HT1080 (cell line): ENCODE measurements at places on chromosomes 1 and 21. TPM values are rescaled to one million over a fixed set of nuclear protein-coding genes. Genes with fewer than 3 reads are reported as not detected.

Gene RPS8
- 2,959 and 3,013 TPM in 2 replicates for total RNA-seq

DNA sequence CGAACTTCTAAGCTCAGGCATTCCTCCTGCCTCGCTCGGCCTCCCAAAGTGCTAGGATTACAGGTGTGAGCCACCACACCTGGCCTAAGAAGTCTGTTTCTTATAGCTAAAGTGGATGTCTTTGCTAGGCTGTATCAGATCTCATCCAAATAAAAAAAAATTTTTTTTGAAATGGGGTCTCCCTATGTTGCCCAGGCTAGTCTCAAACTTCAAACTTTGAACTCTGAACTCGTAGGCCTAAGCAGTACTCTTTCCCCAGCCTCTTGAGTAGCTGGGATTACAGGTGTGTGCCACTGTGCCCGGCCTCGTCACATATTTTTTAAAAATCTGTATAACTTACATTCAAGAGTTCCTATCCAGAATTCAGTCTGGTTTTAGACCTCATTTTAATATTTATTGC is 40.5 kb downstream of the RPRD2 start:
- no peak for DNase-seq

DNA sequence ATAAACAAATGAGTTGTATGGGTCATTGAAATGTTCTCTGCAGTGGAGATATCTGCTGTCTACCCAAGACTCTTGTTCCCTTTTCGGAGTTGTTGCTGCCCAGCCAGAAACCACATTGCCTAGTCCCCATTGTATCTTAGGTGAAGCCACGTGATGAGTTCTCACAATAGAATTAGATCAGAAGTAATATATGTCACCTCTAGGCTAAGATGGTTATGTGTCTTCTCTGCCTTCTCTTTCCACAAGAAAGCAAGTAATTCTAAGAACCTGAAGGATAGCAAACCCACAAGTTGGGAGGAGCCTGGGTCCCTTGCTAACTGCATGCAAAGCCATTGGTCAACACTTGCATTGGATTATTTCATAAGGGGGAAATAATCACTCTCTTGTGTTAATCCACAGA is 76.6 kb downstream of the ADCY10 start:
- DNase-seq: no peak

DNA sequence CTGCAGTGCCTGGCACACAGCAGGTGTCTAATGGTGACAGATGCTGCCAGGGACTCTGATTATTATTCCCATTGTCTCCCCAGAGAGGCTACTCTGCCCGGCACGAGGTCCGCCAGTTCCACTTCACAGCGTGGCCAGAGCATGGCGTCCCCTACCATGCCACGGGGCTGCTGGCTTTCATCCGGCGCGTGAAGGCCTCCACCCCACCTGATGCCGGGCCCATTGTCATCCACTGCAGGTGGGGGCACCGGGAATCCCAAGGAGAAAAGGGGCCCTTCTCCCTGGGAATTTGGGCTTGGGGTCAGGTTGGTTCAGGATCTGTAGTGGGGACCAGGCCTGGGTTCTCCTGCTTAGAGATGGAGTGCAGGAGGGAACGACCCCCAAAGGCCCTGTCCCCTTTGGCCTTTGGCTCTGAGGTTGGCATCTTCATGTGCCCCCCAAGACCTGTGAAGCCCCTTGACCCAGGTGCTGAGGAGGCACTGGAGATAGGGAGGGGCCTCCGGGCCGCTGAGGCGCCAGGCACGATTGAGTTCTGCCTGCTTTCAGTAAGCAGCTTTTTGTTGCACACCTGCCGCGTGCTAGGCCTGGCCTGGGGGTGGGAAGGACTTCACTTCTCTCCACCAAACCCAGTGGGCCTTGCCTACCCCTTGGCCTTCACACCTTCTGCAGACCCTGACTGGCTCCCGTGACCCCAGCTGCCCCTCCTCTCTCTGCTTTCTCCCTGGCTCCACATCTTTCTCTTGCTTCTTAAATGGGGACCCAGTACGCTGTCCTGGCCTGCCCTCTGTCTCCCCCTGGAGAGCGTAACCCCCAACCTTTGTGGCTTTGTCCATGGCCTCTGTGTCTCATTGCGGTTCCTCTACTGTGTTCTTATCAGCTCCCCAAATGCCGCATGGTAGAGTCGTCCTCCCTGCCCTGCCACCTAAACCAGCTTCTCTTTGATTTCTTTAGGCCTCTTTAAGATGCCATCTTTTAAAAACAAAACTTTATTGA is 76.4 kb downstream of the PTPRU start:
- no peak for DNase-seq

- no peak for DNase-seq
Observed at GRCh38 chr1:20660847-20661206, 342 bp downstream of the DDOST start.

Gene OR2T11
- total RNA-seq: not detected in 2 replicates

Gene C1orf94
- 0.37 TPM in 2 replicates for total RNA-seq

Gene RIPPLY3
- total RNA-seq: not detected in 2 replicates

Gene APOBEC4
- total RNA-seq: not detected in 2 replicates

Gene FAM43B
- 0.07 and 0.08 TPM in 2 replicates for total RNA-seq

DNA sequence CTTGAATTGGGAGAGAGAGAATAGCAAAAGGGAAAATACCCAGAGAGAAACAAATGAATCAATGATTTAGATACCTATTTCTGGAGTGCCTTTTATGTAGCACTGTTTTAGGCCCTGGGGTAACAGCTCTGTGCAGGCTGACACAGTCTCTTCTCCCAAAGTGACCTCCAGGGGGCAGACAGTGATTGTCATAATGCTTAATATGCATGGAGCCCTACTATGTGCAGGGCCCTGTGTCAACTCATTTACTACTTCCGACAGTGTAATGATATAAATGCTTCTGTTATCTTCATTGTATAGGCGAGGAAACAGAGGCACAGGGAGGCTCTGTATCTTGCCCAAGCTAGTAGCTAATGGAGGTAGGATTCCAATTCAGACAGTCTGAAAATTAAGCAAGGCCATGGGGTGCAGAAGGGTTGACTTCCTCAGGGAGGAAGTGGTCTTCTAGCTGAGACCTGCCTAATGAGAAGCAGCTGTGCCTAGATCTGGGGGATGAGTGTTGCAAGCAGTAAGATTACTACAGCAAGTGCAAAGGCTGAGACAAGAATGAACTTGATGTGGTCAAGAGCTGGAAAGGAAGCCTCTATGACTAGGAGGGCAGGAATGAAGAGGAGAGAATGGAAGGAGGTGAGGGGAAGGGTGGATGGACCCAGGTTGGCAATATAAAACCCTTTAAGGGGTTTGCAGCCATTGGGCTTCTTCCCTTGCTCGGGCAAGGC is 16.2 kb upstream of the SERINC2 start:
- peak; percentile 83 for DNase-seq

GRCh38 chr1:203799157-203799556 is 3.7 kb downstream of the ZBED6 start:
- no peak for DNase-seq

Gene TNFRSF9
- 1.3 and 2.8 TPM in 2 replicates for total RNA-seq

Gene EBNA1BP2
- 400 and 422 TPM in 2 replicates for total RNA-seq

Gene RPTN
- not detected in 2 replicates for total RNA-seq

DNA sequence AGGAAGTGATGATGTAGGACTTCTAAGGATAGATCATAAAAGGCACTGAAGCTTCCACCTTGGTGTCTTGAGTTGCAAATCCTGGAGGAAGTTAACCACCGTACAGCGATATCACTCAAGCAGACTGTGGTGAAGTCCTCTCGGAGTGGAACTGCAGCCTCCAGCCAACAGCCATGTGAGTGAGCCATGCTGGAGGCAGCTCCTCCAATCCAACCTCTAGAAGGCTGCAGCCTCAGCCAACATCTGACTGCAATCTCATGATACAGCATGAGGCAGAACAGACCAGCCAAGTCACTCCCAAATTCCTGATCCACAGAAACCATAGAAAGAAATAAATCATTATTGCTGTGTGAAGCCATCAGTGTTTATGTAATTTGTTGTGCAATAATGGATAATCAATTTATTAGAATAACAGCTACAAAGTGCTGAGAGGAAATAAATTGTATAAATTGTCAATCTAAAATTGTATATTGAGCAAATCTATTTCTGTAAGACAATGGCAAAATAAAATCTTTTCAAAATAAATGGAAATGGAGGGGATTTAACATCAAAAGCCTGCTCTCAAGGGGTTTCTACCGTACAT is 65.0 kb downstream of the PRSS38 start:
- no peak for DNase-seq

GRCh38 chr1:241396747-241397681 is 40.0 kb upstream of the RGS7 start:
- peak; percentile 31 for DNase-seq

Gene ADCY10
- not detected in 2 replicates for total RNA-seq

- peak; percentile 69 for DNase-seq
Observed at GRCh38 chr1:152869808-152870419, 8.2 kb upstream of the SMCP start.

Gene PTPN14
- total RNA-seq: 47.5 and 63.0 TPM in 2 replicates

GRCh38 chr1:235739631-235740030 is 90.0 kb upstream of the GNG4 start:
- DNase-seq: no peak

Gene RNU11
- not detected in 2 replicates for total RNA-seq

Gene CD101
- 0.03 and 0.06 TPM in 2 replicates for total RNA-seq

GRCh38 chr1:93196591-93196990 is 16.1 kb downstream of the CCDC18 start:
- DNase-seq: no peak

- DNase-seq: no peak
Observed at GRCh38 chr1:79448426-79448825, 441.9 kb upstream of the ADGRL4 start.

- no peak for DNase-seq
Observed at GRCh38 chr1:203075236-203076030, 10.4 kb downstream of the MYOG start.

DNA sequence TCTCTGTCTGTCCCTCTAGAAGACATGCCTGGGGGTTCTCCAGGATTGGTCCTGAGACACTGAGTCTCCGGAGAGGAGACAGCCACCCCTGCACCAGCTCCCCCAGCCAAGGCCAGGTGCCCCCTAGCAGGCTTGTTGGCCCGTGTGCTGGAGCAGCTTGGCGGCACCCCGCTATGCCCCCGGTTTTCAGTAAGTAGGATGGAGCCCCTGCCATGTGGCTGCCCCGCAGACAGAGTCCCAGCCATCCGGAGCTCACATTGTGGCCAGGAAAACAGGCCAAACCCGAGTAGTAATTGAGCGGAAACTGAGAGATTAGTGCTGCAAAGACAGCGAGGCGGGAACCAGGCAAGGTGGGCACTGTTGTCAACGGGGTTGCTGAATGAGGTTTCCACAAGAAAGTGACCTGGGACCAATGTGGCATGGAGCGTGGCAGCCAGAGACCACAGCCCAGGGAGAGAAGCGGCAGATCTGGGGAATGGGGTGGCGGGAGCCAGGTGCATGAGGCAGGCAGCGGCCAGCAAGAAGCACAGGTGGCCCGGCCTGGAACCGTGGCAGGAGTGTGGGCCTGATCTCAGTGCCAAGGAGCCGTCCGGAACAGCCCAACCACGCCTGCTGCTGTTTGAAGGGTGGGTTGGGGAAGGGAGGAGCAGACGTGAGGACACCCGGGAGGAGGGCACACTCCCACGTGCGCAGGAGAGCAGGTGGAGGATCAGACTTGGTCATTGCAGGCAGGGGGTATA is 137.4 kb upstream of the VAMP3 start:
- no peak for DNase-seq

GRCh38 chr1:232112076-232112475 is 485.5 kb downstream of the DISC1 start:
- DNase-seq: no peak

GRCh38 chr1:44777547-44777946 is 2.2 kb downstream of the RPS8 start:
- no peak for DNase-seq

Gene TIMM17A
- 99.3 and 101 TPM in 2 replicates for total RNA-seq

Gene MACO1
- 10.5 and 10.7 TPM in 2 replicates for total RNA-seq

Gene GJA9
- not detected in 2 replicates for total RNA-seq

DNA sequence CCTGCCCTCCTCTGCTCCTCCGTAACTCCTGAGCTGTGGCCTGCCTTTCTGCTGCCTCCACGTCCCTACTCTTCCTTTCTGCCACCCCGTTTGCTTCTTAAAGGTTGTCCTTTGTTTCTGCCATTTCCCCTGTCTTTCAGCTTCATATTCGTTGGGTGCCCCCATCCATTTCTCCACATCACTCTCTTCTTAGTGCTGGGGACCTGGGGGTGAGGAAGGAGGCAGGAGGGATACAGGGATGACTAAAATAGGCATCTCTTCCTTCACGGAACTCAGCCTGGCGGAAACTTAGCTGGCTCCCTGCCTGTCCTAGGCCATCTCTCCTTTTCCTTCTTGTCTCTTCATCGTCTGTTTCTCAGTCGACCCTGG is 67.0 kb upstream of the CD1D start:
- no peak for DNase-seq

Gene TINAGL1
- total RNA-seq: 14.5 and 16.0 TPM in 2 replicates

- DNase-seq: no peak
Observed at GRCh38 chr1:3890389-3891328, 9.4 kb downstream of the C1orf174 start.

- no peak for DNase-seq
Observed at GRCh38 chr1:24996983-24997893, 67.2 kb upstream of the RUNX3 start.

DNA sequence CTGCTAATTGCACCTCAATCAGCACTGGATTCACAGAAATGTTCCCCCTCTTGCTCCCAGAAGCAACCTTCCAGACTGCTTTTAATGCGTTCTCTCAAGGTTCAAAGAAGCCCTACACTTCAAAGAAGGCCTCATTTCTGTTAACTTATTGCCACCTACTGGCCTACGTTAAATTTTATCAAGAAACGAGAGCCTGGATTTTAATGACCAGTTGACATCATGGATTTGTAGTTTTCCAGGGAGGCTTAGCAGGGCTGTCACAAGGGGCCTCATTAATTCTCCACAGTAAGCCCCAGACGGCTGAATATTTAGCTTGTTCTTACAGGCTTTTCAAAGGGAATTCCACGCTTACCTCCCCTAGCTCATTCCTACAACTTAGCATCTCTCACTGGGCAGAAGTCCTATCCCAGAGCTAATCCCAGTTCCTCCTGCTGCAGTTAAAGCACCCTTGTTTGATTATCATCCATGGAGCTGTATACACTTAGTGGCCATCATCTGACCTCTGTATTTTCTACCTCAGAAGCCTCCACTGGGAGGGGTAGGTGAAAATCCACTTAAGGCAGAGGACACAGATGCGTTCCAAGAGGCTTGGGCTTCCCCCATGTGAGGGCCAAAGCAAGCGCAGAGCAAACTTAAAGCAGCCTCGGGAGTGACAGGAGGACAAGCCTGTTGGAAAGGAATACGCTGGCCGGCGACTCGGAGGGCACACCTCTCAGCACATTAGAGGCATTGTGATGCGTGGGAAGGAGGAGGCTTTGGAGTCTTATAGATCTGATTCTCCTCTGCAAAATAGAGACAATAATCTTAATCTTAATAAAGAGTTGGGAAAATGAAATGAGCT is 32.2 kb upstream of the CYP4X1 start:
- peak; percentile 3 for DNase-seq

GRCh38 chr1:201781437-201781836 is 47.5 kb upstream of the IPO9 start:
- DNase-seq: peak; percentile 41

Gene FCRLB
- total RNA-seq: 15.4 and 17.0 TPM in 2 replicates

Gene ARHGAP29
- 43.1 and 50.5 TPM in 2 replicates for total RNA-seq

Gene ANXA9
- 0.55 and 0.63 TPM in 2 replicates for total RNA-seq

GRCh38 chr1:162663589-162664106 is 31.4 kb downstream of the DDR2 start:
- peak; percentile 74 for DNase-seq
